Pancreas (tissue), 10 donors: ENCODE measurements at places on chromosomes 1 and 21.

DNA sequence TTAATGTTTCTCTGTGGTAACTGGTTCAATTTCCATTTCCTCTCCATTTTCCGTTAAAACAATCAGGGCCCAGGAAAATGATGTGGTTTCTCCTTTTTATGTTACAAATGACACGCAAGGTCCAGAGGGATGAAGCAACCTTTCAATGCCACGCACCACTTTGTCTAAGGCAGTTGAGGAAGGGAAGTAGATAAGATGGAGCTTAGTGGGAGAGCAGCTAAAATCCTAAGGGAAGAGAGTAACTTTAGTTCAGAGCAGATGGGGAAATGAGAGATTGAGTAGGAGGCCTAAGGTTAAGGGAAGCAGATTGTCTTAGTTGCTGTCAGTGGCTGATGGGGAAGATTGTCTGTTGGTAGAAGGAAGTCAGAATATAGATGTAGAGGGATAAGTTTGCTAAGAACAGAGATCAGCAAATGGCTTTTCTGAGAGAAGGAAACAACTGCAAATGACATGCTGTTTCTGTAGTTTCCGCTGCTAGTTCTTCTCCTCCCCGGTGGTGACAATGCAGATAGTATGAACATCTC is 660 bp downstream of the CD1C start:
- DNase-seq = no peak

GRCh38 chr1:17633654-17634053 is 94.2 kb downstream of the ARHGEF10L start:
- DNase-seq = no peak

DNA sequence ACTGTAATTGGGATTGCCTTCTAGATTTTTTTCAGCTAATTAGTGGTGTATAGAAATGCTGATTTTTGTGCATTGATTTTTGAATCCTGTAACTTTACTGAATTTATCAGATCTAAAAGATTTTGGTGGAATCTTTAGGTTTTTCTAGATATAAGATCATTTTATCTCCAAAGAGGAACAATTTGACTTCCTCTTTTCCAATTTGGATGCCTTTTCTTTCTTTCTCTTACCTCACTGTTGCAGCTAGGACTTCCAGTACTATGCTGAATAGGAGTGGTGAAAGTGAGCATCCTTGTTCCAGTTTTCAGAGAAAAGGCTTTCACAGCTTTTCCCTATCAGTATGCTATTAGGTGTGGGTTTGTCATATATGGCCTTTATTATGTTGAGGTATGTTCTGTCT is 53.6 kb downstream of the TESK2 start:
- no peak for DNase-seq

DNA sequence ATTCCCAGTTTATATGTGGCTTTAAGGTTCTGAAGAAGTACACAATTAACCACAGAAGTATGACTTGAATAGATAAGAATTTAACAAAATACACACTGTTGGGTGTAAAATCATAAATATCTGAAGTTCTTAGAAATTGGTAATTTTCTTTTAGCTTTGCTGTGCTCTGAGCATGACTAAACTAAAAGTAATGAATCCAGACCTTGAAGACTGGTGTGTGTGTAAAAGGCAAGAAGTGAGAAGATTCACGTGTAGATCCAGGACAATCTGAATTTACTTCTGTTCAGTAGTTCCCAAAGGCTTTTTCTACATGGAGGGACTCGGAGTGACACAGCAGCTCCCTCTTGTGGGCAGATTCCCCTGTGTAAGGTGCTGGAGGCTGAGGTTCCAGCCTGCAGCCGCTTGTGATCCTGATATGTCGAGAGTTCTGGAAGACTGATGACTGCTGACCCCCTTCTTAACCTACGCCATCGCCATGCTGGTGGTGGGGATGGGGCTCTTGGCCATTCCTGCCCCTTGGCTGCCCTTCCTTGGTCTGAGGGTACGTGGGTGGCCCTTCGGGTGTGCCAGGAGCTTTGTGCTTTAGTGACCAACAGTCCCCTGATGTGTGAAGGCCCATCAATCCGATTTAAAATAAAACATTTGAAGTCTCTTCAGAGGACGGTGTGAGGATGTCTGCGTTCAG is 62.7 kb downstream of the ADARB1 start:
- peak; percentile 80 for DNase-seq

GRCh38 chr1:76715474-76715873 is 151.8 kb upstream of the ST6GALNAC5 start:
- DNase-seq = no peak

DNA sequence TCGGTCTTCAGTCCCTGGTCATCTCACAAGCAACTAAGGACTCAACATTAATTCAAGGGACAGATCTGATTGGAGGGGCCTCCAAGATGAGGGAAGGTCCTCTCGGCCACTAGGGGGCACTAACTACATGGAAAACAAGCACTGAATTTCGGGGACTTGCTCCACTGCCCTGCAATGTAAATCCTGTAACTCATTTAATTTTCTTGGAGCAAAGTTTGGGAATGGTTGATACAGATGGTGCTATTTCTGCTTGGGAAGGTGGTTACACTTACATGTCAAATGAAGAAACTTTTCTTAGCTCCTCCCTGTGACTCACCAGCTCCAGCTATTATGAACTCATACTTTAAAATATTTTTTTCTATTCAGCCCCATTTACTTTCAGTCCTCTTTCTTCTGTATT is 97.4 kb upstream of the KCNJ15 start:
- DNase-seq = peak; percentile 63
